ENCODE measurements at places on chromosomes 16 and 17.

DNA sequence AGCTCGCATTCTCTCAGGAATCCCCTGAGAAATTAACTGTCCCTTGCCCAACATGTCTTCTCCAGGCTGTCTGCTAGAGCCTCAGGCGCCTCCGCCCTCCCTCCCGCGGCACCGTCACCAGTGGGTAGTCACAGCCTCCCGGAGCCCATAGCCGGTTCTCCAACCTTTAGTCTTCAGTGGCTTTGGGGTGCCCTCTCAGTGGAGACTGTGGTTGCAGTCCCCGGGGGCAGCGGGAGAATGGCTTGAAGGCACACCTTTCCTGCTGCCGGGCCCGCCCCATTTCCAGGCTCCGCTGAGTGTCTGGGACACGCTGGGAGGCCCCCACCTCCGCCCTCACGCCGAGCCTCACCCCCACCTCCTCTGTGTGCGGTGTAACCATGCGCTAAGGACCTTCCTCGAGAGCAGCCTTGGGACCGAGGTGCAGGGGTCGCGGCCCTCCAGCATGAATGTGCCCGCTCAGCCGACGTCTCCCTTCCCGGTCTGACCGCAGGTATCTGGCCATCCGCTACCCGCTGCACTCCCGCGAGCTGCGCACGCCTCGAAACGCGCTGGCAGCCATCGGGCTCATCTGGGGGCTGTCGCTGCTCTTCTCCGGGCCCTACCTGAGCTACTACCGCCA lies 1.7 kb downstream of the GALR2 start:
- no peak for DNase-seq

- DNase-seq, result no peak
Observed at GRCh38 chr17:47820033-47820789, 1.4 kb downstream of the OSBPL7 start.

DNA sequence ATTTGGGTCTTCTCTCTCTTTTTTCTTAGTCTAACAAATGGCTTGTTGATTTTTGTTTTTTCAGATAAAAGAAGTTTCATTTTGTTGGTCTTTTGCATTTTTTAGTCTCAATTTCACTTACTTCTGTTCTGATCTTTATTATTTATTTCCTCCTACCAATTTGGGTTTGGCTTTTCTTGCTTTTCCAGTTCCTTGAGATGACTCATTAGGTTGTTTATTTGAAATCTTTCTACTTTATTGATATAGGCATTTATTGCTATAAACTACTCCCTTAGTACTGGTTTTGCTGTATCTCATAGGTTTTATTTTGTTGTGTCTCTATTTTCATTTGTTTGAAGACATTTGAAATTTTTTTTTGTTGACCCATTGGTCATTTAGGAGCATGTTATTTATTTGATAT lies 152.2 kb upstream of the MPHOSPH6 start:
- no peak for DNase-seq

DNA sequence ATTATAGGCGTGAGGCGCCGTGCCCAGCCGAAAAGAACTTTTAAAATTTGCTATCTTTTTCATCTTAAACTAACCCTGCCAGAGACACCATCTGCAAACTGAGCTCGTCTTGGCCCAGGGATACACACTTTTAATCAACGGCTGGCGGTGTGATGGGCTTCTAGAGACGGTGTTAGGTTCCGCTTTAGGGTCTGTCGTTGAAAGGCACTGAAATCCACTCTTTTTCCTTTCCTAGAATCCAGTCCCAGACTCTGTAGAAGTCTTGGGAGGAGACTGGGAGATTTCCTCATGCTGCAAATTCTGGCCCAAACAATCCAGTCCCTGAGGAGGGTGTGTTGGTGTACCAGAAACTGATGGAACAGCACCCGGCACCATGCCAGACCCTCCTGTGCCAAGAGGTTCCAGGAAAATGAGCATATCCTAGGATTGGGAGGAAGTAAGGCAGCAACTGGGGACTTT lies 52.0 kb upstream of the TEX2 start:
- no peak for DNase-seq

GRCh38 chr16:59411961-59412841 lies 678.1 kb upstream of the GOT2 start:
- no peak for DNase-seq

DNA sequence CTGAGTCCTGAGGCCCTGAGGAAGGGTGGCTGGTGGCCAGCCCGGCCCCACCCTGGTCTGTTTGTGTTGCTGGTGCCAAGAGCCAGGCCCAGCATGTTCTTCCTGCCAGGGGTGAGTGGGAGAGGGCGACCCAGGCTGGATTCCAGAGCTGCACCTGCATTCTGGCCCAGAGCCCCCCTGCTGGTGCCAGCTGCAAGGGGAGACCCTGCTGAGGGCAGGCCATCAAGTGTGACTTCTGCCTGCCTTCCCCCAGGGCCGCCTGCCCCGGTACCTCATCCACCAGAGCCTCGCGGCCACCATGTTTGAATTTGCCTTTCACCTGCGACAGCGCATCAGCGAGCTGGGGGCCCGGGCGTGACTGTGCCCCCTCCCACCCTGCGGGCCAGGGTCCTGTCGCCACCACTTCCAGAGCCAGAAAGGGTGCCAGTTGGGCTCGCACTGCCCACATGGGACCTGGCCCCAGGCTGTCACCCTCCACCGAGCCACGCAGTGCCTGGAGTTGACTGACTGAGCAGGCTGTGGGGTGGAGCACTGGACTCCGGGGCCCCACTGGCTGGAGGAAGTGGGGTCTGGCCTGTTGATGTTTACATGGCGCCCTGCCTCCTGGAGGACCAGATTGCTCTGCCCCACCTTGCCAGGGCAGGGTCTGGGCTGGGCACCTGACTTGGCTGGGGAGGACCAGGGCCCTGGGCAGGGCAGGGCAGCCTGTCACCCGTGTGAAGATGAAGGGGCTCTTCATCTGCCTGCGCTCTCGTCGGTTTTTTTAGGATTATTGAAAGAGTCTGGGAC lies 2.4 kb upstream of the TCAP start:
- no peak for DNase-seq

GRCh38 chr17:19249681-19250080 lies 12.5 kb downstream of the EPN2 start:
- DNase-seq, result no peak

- no peak for DNase-seq
Observed at GRCh38 chr16:9135797-9136196, 44.4 kb downstream of the HAPSTR1 start.

- no peak for DNase-seq
Observed at GRCh38 chr16:50315346-50315997, 49.1 kb downstream of the ADCY7 start.

DNA sequence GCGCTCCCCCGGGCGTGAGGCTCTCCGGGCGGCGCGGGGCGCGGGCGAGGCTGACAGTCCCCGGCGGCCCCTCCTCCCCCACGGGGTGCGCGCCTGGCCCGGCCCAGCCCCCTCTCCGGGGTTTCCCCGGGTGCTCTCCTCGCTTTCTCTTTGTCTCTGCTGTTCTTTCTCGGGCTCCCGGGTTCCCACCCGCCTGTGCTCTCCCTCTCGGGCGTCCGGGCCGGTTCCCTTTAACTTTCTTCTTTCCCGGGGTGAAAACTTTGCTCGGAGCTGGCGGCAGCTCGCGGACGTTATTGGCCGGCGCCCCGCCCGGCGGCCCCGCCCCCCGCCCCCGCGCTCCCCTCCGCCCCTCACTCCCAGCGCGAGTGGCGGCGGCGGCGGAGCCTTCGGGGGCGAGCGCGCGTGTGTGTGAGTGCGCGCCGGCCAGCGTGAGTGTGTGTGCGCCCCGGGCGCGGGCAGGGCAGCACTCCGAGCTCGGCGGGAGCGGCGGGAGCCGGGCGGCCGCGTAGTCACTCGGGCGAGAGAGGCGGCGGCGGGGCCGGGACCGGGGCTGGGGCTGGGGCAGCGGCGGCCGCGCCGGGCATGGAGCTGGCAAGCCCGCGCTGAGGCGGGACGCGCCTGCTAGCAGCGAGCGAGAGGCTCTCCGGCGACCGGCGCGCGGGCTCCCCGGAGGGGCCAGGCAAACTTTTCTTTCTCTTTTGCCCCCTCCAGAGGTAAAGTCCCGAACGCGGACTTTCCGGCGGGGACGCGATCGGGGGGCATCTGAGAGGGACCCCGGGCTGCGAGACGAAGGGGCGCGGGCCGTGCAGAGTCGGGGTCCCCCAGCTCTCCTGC lies at the start of gene NTN1:
NTN1 (plus strand) TSS at position 353 of the 834 bp plus-strand sequence. CDS start 864 bp downstream, outside the sequence.
- DNase-seq, result peak; percentile 46

DNA sequence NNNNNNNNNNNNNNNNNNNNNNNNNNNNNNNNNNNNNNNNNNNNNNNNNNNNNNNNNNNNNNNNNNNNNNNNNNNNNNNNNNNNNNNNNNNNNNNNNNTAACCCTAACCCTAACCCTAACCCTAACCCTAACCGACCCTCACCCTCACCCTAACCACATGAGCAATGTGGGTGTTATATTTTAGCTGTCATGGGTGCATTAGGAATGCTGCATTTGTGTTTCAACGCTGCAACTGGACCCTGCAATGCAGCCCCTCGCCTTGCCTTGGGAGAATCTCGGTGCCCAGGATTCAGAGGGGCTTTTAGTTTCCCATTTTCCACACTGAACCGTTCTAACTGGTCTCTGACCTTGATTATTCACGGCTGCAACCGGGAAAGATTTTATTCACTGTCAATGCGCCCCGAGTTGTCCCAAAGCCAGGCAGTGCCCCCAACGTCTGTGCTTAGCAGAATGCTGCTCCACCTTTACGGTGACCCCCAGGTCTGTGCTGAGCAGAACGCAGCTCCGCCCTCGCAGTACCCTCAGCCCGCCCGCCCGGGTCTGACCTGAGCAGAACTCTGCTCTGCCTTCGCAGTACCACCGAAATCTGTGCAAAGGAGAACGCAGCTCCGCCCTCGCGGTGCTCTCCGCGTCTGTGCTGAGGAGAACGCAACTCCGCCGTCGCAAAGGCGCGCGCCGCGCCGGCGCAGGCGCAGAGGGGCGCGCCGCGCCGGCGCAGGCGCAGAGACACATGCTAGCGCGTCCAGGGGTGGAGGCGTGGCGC lies 43.3 kb downstream of the POLR3K start:
- DNase-seq, result no peak

- DNase-seq, result no peak
Observed at GRCh38 chr17:9209347-9209746, 188.0 kb downstream of the NTN1 start.

GRCh38 chr17:51764387-51764971 lies 394.0 kb downstream of the CA10 start:
- DNase-seq, result peak; percentile 41

DNA sequence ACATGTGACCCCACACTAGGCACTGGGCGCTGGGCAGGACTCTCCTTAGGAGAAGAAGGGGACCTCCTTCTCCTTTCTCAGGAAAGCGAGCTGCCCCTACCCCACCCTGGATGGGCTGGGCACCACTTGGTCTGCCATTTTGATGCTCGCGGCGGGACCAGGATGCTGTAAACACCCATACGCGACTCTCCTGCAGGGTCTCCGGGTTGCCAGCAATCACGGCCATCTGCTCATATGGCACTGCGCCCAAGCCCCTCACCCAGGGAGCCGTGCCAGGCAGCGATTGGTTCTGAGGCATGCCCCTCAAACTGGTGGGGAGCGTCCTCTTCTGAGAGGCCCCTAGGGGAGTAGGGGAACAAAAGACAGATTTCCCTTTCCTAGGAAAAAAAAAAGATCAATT lies 99.0 kb downstream of the C16orf78 start:
- DNase-seq, result no peak

GRCh38 chr17:29168079-29168758 lies 12.0 kb downstream of the MYO18A start:
- no peak for DNase-seq

GRCh38 chr16:72487283-72487682 lies 315.3 kb upstream of the PMFBP1 start:
- no peak for DNase-seq

DNA sequence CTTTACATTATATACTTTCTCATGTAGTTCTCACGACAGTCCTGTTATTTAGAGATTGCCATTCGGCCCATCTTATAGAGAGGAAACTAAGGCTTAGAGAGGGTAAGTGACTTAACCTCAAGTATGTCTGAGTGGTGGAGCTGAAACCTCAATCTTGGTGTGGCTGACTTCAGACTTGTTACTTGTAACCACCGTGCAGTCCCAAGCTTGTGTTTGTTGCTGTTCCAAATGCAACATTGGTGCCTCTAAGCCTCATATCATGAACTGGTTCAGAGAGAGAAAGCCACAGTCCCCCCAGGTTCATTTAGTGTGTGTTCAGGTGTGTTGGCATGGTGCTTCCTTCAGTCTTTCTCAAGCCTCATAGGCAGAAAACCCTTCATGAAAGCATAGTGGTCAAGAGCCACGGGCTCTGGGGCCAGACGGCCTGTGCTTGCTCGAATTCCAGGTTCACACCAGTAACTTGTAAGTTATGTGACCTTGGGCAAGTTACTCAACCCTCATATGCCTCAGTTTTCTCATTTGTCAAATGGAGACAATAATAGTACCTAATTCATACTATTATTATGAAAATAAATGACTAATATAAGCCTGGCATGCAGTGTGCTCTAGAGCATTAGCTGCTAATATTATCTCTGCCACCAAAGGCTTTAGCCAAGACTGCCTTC lies 39.9 kb downstream of the CDH1 start:
- DNase-seq, result no peak

- DNase-seq, result peak; percentile 77
Observed at GRCh38 chr17:38703742-38704605, 1.1 kb upstream of the MLLT6 start.

DNA sequence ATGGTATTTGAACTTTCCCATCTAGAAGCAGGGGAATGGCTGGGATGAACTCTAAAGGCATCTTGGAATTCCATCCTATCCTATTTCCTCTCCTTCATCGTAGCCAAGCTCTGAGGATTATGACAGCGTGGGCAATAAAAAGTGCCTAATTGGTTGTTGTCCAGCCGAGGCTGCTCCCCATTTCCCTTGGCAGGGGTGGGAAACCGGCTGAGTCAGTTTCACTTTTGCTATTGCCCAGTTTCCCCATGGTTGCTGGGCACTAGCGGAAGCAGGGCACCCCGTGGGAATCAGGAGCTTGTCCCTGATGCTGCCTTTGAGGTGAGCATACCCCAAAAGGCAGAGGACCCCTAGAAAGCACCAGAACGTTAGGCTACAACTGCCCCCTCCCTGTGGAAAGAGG lies 13.8 kb upstream of the SP2 start:
- DNase-seq, result no peak

GRCh38 chr17:44083250-44083849 lies 12.8 kb downstream of the G6PC3 start:
- no peak for DNase-seq

DNA sequence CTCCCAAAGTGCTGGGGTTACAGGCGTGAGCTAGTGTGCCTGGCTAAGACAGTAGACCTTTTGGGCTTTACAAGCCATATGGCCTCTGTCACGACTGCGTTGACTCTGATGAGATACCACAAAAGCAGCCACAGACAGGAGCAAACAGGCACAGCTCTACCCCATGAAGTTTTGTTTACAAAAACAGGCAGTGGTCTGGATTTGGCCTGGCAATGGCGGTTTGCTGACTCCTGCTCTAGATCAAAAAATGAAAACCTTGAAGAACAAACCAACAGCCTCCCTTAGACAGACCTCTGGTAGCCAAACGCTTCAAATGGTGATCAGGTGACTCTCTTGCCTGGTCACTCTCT lies 20.7 kb downstream of the SLC43A2 start:
- DNase-seq, result no peak

- no peak for DNase-seq
Observed at GRCh38 chr17:16381496-16381820, 567 bp downstream of the UBB start.

- DNase-seq, result no peak
Observed at GRCh38 chr17:82800885-82801284, 38.9 kb downstream of the ZNF750 start.

GRCh38 chr16:8675183-8676159 lies 1.1 kb downstream of the ABAT start:
- DNase-seq, result no peak
